ENCODE measurements at places on chromosomes 12 and 14.

GRCh38 chr14:68828698-68829097 is 35.8 kb upstream of the ZFP36L1 start:
- H3K4me1 ChIP-seq = no peaks in the 10 kb centered on the region
- no peak for DNase-seq
- no peaks in the 10 kb centered on the region for H3K27me3 ChIP-seq
- H3K27ac ChIP-seq = no peak overlapping the region

DNA sequence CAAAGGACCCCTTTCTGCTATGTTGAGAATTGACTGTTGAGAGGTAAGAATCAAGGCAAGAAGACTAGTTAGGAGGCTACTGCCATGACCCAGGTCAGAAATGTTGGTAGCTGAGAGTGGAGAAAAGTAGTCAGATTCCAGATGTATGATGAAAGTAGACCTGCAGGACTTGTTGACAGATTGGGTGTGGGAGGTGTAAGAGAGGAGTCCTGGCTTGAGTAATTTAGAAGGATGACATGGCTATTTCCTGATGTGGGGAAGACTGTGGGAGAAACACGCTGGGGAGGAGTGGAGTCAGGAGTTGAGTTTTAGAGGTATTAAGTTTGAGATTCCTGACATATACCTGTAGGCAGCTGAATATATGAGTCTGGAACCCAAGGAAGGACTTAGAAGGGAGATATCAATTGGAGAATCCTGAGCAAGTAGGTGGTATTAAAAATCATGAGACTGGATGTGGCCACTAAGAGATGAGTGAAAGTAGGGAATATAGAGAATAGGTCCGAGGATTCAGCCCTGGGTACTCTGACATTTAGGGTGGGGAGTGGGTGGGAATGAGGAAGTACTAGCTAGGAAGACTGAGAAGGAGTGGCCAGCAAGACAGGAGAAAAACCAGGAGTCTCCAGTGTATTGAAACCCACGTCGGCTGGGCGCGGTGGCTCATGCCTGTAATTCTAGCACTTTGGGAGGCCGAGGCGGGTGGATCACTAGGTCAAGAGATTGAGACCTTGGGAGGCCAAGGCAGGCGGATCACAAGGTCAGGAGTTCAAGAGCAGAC is 12.6 kb upstream of the DDX47 start:
- no peaks in the 10 kb centered on the region for H3K27me3 ChIP-seq
- H3K4me3 ChIP-seq = no peak overlapping the region
- H3K27ac ChIP-seq = no peak overlapping the region
- no peaks in the 10 kb centered on the region for H3K36me3 ChIP-seq
- no peaks in the 10 kb centered on the region for H3K4me1 ChIP-seq
- DNase-seq = no peak

DNA sequence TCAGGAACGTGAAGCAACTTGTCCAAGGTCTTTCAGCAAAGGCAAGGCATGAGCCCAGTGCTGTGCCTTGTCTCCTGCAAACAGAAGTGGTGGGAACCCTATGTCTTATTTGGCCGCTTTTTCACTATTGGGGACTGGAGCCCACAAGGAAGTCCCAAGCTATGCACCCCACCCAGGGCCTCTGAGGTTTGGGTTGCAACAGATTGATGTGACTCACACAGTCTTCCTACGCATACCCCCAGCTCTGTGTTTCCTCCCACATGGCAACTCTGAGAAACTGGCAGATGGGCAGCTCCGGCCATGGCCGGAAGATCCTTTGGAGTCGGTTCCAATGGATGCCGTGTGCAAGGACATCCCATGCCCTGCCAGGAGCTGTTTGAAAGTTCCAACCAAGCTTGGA is 28.3 kb upstream of the CMKLR1 start:
- DNase-seq = no peak

GRCh38 chr12:87369161-87369560 is 660.0 kb downstream of the C12orf50 start:
- H3K27me3 ChIP-seq = no peaks in the 10 kb centered on the region
- no peaks in the 10 kb centered on the region for H3K4me1 ChIP-seq
- H3K4me3 ChIP-seq = no peak overlapping the region

- no peak overlapping the region for H3K4me3 ChIP-seq
- H3K27me3 ChIP-seq = no peaks in the 10 kb centered on the region
- peak overlapping the region; percentile 32 for H3K27ac ChIP-seq
- H3K36me3 ChIP-seq = no peaks in the 10 kb centered on the region
- H3K4me1 ChIP-seq = no peaks in the 10 kb centered on the region
- DNase-seq = peak; percentile 33
These were observed 67.0 kb downstream of the ARF6 start for GRCh38 chr14:49959822-49960408.

DNA sequence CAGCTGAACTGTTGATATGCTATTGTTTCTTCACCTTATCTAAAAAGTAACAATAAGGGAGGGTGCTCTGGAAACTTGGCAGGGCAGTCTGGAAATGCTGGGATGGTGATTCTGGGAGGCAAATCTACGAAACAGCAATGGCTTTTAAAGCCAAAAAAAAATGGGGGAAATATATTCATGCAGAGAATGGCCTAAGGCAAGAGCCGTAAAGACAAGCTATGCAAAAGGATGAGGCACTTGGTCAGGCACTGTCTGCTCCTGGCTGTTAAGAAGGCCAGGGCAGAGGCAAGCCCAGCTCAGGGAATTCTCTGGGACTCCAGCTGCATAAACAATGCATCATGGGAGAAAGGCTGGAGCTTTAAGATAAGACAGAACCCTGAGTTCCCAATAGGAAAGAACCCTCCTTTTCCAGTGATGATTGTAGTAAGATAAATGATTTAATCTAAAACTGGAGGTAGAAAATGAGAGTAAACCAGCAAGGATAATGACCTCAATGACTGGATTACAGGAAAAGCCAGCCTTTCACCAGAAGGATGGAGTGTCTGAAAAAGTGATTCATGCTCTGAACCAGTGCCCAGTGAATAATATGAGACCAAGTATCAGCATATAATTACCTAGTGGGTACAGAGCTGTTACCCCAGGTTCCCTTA is 46.0 kb downstream of the ITPR2 start:
- H3K4me1 ChIP-seq = no peaks in the 10 kb centered on the region
- DNase-seq = no peak
- H3K36me3 ChIP-seq = no peaks in the 10 kb centered on the region
- H3K27ac ChIP-seq = no peak overlapping the region

All from naive thymus-derived CD4-positive, alpha-beta T cell (primary cell).